Smooth muscle cell of the pulmonary artery (primary cell): ENCODE measurements at places on chromosomes 11 and 22. TPM values are rescaled to one million over a fixed set of nuclear protein-coding genes. Genes with fewer than 3 reads are reported as not detected.

TMEM151A gene
- total RNA-seq, result 0.72 and 2.2 TPM in 2 replicates

CYTH4 gene
- total RNA-seq, result 0.07 and 0.36 TPM in 2 replicates

MS4A13 gene
- not detected in 2 replicates for total RNA-seq

EHF gene
- total RNA-seq, result 0.20 and 0.33 TPM in 2 replicates

FGF19 gene
- not detected in 2 replicates for total RNA-seq

GAS2 gene
- 0.43 and 1.2 TPM in 2 replicates for total RNA-seq

MS4A14 gene
- not detected in 2 replicates for total RNA-seq

OR5D16 gene
- not detected in 2 replicates for total RNA-seq

OR5D18 gene
- not detected in 2 replicates for total RNA-seq
